Activated naive CD8-positive, alpha-beta T cell treated with anti-CD3 and anti-CD28 coated beads for 36 hours (primary cell): ENCODE measurements at places on chromosomes 16 and 17. TPM values are rescaled to one million over a fixed set of nuclear protein-coding genes. Genes with fewer than 3 reads are reported as not detected.
A peak's percentile ranks its signal among the peaks of the same experiment; 100 is the strongest.

DNA sequence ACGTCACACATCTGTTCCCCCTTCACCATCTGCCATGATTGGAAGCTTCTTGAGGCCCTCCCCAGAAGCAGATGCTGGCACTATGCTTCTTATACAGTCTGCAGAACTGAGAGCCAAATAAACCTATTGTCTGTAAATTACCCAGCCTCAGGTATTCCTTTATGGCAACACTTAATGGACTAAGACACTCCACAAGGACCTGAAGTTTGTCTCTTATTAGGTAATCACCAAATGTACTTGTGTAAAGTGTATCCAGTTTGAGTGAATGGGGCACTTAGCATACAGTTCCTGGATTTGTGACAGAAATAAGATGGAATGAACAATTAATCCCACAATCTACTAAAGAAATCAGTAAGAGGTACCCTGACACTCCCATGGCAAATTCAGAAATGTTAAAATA lies 105.3 kb downstream of the SLC39A11 start:
- peaks cover 5% of the 10 kb centered on the region for H3K4me1 ChIP-seq
- H3K4me3 ChIP-seq, result no peak overlapping the region
- H3K36me3 ChIP-seq, result no peaks in the 10 kb centered on the region
- H3K27ac ChIP-seq, result no peak overlapping the region

DNA sequence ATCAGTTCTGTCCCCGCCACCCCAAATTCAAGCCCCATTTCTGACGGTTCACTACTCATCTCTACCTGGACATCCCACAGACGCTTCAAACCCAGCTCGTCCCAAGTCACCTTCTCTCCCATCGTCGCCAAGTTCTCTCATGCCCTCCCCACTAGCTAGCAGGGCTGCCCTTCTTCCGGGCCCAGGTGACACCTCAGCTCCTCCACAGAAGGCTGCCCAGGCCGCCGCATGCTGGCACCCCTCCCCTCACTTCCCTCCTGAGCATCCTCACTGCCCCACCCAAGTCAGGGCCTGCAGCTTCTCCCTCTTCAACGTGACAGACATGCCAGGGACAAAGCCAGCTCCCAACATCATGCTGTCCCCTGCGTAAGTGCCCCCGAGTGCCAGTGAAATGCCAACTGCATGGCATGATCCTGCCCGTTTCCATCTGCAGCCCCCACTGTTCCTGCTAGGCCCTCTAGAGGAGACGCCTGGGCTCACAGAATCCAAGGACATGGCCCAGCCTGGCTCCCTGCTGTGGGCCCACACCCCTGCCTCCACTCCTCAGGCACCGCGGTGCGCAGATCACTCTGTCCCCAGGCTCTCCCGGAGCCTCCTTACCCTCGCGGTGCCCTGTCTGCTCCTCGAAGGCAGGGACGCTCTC lies 5.9 kb downstream of the CYB561 start:
- peaks cover 13% of the 10 kb centered on the region for H3K4me1 ChIP-seq
- DNase-seq, result no peak
- peak overlapping the region; percentile 6 for H3K4me3 ChIP-seq

GRCh38 chr17:62090868-62091267 lies 25.8 kb upstream of the MED13 start:
- H3K4me3 ChIP-seq, result no peak overlapping the region
- H3K27ac ChIP-seq, result no peak overlapping the region
- H3K4me1 ChIP-seq, result peaks cover 5% of the 10 kb centered on the region
- H3K36me3 ChIP-seq, result no peaks in the 10 kb centered on the region
- no peaks in the 10 kb centered on the region for H3K27me3 ChIP-seq

GRCh38 chr17:80071116-80071841 lies 30.1 kb upstream of the GAA start:
- no peak for DNase-seq
- H3K4me3 ChIP-seq, result no peak overlapping the region
- H3K27me3 ChIP-seq, result no peaks in the 10 kb centered on the region
- peaks cover 6% of the 10 kb centered on the region for H3K4me1 ChIP-seq

- no peak overlapping the region for H3K4me3 ChIP-seq
- H3K4me1 ChIP-seq, result peaks cover 4% of the 10 kb centered on the region
- no peak overlapping the region for H3K27ac ChIP-seq
- H3K27me3 ChIP-seq, result peaks cover 4% of the 10 kb centered on the region
- H3K36me3 ChIP-seq, result no peaks in the 10 kb centered on the region
- DNase-seq, result no peak
These were observed 40.2 kb upstream of the PLCG2 start for GRCh38 chr16:81738783-81739496.

DNA sequence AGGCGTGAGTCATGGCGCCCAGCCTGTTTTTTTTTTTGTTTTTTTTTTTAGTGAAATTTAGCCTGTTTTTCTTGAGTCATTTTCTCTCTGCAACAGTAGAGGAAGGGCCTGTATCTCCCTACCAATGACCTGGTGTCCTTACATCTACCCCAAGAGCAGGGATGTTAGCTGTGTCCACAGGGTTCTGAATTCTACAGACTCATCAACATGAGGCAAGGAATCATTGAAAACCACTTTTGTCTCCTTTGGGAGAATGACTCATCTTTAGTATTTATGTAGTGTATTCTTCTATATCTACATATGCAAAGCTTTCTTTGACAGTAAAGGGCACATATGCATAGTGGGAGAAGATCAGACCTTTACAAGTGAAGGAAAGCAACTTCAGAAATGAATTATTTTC lies 105.3 kb downstream of the SPECC1 start:
- H3K27ac ChIP-seq, result no peak overlapping the region
- H3K4me1 ChIP-seq, result no peaks in the 10 kb centered on the region
- no peaks in the 10 kb centered on the region for H3K27me3 ChIP-seq
- no peaks in the 10 kb centered on the region for H3K36me3 ChIP-seq

GRCh38 chr16:67528870-67529581 lies 397 bp downstream of the RIPOR1 start:
- H3K4me3 ChIP-seq, result peak overlapping the region; percentile 75
- peaks cover 25% of the 10 kb centered on the region for H3K27me3 ChIP-seq
- H3K27ac ChIP-seq, result no peak overlapping the region
- peaks cover 16% of the 10 kb centered on the region for H3K4me1 ChIP-seq

GRCh38 chr16:11396241-11397048 lies 51.2 kb downstream of the RMI2 start:
- no peak overlapping the region for H3K27ac ChIP-seq
- no peak overlapping the region for H3K4me3 ChIP-seq
- DNase-seq, result peak; percentile 60
- no peaks in the 10 kb centered on the region for H3K4me1 ChIP-seq
- no peaks in the 10 kb centered on the region for H3K36me3 ChIP-seq

GRCh38 chr16:77790009-77790372 lies 1.6 kb downstream of the VAT1L start:
- H3K4me1 ChIP-seq, result peaks cover 6% of the 10 kb centered on the region
- H3K4me3 ChIP-seq, result no peak overlapping the region
- peaks cover 67% of the 10 kb centered on the region for H3K27me3 ChIP-seq
- no peak for DNase-seq
- no peaks in the 10 kb centered on the region for H3K36me3 ChIP-seq

GRCh38 chr17:78992542-78993212 lies 13.0 kb upstream of the LGALS3BP start:
- peaks cover 4% of the 10 kb centered on the region for H3K4me1 ChIP-seq
- H3K36me3 ChIP-seq, result peaks cover 15% of the 10 kb centered on the region
- H3K4me3 ChIP-seq, result no peak overlapping the region
- H3K27ac ChIP-seq, result no peak overlapping the region

The ZFPM1 gene
- total RNA-seq, result 6.9 TPM

The REXO5 gene
- total RNA-seq, result 14.8 TPM

The TNK1 gene
- total RNA-seq, result 5.0 TPM

The CACNG1 gene
- not detected for total RNA-seq
